ENCODE measurements at places on chromosomes 5 and 9.

DNA sequence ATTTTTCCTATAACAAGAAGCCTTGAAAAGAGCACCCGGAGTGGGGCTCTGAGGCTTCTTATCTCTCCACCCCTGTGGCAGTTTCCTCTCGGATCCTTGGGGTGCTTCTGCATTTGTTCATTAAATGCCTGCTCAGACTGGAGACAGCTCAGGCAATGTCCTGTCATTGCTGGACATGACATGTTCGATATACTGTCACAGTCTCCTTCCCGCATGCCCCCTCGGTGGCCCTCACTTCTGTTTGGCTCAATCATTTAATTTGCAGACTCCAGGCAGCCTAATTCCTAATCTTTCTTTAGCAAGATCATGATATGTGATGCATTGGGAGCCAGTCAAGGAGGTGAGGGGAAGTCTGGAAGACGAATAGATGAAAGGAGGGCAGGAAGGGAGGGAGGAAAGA is 37.5 kb upstream of the CPEB4 start:
- no peak for DNase-seq

DNA sequence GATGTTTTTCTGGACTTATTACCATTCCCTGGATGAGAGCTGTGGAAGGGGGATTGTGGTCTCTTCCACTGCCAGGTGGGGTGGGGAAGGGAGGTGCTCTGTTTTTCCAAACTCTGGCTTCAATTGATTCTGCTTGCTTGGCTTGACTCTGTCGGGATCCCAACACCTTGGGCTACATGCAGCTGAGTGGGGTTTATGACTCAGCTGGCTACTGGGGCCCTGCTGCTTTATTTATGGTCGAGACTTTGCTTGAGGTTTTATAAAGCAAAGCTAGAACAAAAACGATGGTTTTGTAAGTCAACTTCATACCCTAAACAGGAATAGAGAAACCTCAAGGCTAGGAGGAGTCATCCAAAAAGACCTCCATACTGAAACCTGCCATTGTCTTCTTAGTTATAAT is 76.3 kb downstream of the AOPEP start:
- no peak for DNase-seq

DNA sequence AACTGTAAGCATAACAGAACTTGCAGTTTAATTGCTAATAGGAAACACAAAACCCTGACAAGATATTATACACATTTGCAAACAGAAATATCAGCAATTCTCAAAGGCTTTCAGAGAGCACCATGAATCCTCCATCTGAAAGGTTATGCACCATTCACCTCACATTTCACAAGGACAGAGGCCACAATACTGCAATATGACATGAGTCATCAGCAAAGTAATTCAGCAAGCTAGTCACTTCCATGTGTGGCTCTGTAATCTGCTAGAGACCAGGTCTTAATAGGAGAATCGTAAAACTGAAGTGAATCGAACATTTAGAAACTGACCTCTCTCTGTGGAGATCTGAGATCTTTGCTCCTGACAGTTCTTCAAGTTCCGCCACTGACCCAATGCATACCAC is 28.3 kb downstream of the IARS1 start:
- no peak for DNase-seq

DNA sequence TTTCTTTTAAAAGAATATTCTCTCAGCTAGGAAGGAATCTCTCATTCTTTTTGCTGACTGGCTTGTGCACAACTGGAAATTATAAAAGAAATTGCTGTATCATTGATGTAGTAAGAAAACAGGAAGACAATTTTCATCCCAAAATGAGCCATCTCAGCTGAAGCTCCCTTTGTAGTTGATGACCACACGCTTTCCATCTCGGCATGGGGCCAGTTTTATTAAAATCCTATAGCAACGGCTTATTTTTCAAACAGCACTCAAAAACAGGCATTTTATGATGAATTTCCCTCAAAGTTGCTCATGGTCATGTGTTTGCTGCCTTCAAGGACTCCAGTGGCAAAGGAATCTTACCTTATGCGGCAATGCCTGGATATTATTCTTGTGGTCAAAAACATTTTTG is 62.4 kb upstream of the GLIS3 start:
- no peak for DNase-seq

DNA sequence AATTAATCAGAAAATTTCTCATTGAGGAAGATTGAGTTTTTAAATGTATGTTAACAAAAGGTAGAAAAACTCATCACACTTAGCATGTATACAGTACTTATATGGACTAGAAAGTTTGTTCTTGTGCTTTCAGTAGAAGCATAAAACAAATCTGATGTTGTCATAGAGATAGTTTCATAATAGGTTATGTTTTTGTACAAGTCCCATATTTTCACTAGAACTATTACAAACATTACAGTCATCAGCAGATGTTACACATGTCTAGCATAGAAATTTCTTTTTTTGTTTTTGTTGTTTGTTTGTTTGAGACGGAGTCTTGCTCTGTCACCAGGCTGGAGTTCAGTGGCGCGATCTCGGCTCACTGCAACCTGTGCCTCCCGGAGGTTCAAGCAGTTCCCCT is 131.4 kb downstream of the COMMD10 start:
- DNase-seq = no peak

- DNase-seq = no peak
Observed at GRCh38 chr5:135214897-135215616, 181.0 kb upstream of the PITX1 start.

DNA sequence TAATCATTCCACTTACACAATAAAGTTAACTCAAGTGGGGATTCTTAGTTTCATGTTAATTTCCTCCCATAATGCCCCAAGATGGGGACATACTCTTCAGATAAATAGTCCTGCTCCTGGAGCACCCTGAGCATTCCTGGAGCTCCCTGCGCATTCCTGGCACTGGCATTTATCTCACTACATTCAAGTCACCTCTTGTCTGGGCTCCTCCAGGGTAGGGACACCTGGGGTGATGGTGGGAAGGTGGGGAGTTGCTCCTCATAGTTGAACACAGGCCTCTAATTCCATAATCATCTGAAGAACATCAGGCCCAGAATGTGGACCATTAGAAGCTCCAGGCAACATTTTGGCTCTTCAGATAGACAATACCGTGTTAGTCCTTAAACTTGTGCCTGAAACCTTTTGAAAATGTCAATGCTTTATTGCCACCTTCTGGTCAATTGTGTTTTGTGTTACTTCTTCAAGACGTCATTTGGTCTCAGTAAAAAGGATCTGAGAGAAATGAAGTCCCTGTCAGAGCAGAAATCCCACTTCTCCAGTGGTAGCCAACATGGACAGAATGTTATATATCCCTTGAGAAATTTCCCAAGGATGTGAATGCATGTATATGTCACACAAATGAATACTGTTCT is 14.2 kb upstream of the AGGF1 start:
- DNase-seq = no peak

- DNase-seq = no peak
Observed at GRCh38 chr9:99556998-99557397, 264.7 kb upstream of the NR4A3 start.

DNA sequence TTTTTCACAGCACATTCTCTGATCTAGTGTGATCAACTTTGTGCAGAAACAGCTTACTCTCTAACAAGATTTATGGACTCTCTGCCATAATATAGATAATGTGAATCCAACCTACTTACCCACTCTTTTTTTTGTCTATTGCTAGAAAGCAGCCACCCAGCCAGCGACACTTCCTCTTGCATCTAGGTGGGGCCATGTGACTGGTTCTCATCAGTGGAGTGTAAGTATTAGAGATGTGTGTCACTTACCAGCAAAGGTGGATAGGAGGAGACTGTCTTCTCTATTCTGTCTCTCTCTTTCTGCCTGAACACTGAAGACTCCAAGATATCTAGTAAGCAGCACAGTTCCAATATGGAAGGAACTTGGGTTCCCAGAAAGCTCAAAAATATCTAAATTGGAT is 174.8 kb downstream of the MCTP1 start:
- no peak for DNase-seq

- no peak for DNase-seq
Observed at GRCh38 chr5:146339715-146340259, 1.1 kb downstream of the POU4F3 start.

GRCh38 chr5:10009802-10010201 is 239.9 kb downstream of the ATPSCKMT start:
- no peak for DNase-seq

GRCh38 chr9:122996586-122996985 is 36.9 kb upstream of the GPR21 start:
- no peak for DNase-seq

DNA sequence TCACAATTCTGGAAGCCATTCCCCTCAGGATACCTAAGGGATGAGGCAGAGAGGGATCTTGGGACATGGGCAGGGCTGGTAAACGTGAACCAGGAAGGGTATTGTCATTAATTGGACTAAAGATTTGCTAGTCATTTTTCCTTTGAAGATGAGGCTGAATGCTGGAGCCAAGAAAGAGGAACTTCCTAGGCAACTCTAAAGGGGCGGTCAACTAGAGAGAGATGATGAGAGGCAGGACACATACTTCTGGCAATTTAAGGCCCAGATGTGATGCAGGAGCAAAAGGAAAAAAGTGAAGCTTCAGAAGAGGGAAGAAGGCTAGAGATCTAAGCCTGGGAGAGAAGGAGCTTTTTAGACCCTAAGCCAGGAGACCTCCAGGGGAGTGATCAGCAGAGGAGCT is 5.6 kb downstream of the GBA2 start:
- DNase-seq = no peak

GRCh38 chr9:1994180-1994579 is 21.0 kb upstream of the SMARCA2 start:
- no peak for DNase-seq

- DNase-seq = no peak
Observed at GRCh38 chr5:149865746-149866145, 78.8 kb downstream of the PDE6A start.

DNA sequence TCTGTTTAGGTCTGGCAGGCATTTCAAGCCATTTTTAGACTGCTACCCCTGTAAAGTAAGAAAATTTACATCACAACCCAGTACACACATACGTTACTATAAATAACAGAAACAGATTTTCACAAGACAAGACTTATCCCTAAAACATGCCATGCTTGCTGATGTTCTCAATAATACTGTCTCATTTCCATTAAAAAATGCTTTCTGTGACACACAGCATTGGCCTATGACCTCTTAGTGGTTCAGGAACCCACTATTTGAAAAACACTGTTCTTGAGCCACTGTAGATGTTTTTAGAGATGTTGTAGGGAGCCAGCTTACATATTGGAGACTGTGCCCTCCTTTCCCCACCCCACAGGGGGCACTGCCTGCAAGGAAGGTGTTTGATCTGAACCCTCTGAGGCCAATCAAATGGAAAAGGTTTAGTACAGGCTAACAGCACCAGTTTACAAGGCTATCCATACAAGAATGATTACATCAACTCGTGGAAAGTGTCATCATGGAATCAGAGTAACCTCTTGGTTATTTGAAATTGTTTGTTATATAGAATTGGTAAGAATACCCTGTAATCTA is 30.8 kb downstream of the ZSWIM6 start:
- no peak for DNase-seq

DNA sequence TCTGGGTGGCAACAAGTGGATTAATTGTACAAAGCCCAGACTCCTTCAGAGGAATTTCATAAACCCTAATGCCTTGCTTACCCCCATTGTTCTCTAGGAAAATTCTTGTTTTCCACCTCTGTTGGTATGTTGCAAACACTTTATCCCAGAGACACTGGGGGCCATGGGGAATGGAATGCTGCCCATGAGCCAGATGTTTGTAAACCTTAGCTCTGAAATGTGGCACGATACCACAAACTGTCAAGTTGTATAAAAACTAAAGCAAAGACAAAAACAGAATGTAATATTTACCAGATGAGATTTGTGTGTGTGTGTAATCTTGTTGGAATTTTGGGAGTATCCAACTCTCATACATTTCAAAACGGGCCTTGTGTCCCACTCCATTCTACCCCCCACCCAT is 465.0 kb downstream of the EBF1 start:
- no peak for DNase-seq

- DNase-seq = no peak
Observed at GRCh38 chr9:92616199-92616641, 53.7 kb downstream of the IPPK start.

DNA sequence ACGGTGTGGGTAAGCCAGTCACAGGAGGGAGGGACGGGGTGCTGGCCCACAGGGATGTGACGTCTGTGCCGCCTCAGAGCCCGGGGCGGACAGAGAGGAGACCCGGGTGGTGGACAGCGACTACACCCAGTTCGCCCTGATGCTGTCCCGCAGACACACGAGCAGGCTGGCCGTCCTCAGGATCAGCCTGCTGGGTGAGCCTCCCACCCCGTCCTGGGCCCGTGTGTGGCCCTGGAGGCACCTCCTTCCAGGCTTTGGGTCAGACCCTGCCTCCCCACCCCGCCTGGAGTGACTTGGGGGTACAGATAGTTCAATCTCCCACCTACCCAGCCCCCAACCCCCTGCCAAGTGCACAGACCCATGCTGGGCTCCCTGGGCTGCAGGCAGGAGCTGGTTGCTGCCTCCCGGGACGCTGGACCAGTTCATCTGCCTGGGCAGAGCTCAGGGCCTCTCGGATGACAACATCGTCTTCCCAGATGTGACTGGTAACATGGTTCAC is 1.7 kb downstream of the LCN12 start:
- DNase-seq = no peak

DNA sequence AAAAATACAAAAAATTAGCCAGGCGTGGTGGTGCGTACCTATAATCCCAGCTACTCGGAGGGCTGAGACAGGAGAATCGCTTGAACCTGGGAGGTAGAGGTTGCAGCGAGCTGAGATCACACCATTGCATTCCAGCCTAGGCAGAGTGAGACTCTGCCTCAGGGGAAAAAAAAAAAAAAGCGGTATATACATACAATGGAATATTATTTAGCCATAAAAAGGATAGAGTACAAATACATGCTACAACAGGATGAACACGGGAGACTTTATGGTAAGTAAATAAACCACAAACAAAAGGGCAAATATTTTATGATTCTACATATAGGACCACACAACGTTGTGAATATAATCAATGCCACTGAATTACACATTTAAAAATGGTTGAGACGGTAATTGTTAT is 5.2 kb downstream of the UBTD2 start:
- no peak for DNase-seq

- no peak for DNase-seq
Observed at GRCh38 chr9:99690573-99690972, 131.1 kb upstream of the NR4A3 start.

- DNase-seq = no peak
Observed at GRCh38 chr9:124411514-124412227, 3.6 kb downstream of the PSMB7 start.

- DNase-seq = no peak
Observed at GRCh38 chr5:6347165-6347564, 31.2 kb downstream of the MED10 start.

Data from activated naive CD4-positive, alpha-beta T cell treated with anti-CD3 and anti-CD28 coated beads, Interleukin-2, amount 50 U/mL, for 16 hours (primary cell).